Lung (tissue), 17 donors: ENCODE measurements at places on chromosomes 3 and 15. TPM values are rescaled to one million over a fixed set of nuclear protein-coding genes. Genes with fewer than 3 reads are reported as not detected.

The PGBD4 gene
- 1.5 TPM for total RNA-seq

The FGF12 gene
- total RNA-seq = 6.0 TPM

The MUC13 gene
- 0.43 TPM for total RNA-seq

The IL20RB gene
- total RNA-seq = 1.3 TPM

- DNase-seq = no peak
These were observed 117.2 kb downstream of the TLE3 start for GRCh38 chr15:69980341-69981059.

- no peak for DNase-seq
These were observed 41.1 kb upstream of the UBE2E2 start for GRCh38 chr3:23161896-23162570.
